ENCODE measurements at places on chromosomes 6 and 20.

GRCh38 chr6:43833223-43833995, 63.4 kb downstream of the VEGFA start:
- no peak for DNase-seq

DNA sequence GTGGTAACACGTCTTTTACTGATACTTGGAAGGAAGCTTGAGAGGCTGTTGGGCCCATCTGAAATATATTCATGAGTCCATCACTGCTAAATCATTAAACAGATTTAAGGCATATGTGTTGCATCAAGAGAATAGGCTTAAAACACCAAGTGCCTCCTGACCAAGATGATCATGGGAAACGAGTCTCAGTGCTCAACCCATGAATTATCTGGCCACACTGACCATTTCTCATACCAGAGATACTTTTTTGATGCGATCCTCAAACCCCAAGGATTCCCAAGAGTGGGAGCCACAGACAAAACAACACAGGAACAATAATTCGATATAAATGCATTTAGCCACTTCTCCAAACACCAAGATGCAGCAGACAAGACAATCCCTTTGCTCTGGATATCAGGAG, 17.2 kb downstream of the HEY2 start:
- no peak for DNase-seq

DNA sequence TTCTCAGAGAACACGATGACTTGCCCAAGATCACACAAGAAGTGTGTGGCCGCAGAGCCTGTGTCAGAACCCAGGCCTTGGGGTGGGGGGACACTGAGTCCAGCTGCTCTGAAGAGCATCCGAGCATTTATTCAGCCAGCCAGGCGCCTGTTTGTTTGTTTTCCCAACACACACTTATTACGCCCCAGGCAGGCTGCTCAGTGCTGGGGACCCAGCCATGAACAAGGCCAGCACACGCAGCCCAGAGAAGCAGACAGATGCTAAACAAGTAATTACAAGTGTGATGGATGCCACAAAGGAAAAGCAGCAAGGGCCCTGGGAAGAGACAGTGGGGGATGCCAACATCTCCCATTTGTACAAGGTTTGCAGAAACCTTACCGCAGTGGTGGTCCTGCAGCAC, 19.4 kb upstream of the SIRPA start:
- DNase-seq, result no peak

- no peak for DNase-seq
Measured at GRCh38 chr6:41332842-41333736, 2.3 kb upstream of the NCR2 start.

- no peak for DNase-seq
Measured at GRCh38 chr6:73042892-73043291, 182.4 kb downstream of the KHDC1L start.

GRCh38 chr6:29602564-29603361, 17.8 kb downstream of the OR2H2 start:
- DNase-seq, result no peak

- no peak for DNase-seq
Measured at GRCh38 chr6:134457941-134458340, 140.0 kb upstream of the SGK1 start.

- peak; percentile 48 for DNase-seq
Measured at GRCh38 chr6:44667668-44668390, 280.3 kb downstream of the CDC5L start.

GRCh38 chr6:79269877-79270276, 35.4 kb upstream of the HMGN3 start:
- no peak for DNase-seq

DNA sequence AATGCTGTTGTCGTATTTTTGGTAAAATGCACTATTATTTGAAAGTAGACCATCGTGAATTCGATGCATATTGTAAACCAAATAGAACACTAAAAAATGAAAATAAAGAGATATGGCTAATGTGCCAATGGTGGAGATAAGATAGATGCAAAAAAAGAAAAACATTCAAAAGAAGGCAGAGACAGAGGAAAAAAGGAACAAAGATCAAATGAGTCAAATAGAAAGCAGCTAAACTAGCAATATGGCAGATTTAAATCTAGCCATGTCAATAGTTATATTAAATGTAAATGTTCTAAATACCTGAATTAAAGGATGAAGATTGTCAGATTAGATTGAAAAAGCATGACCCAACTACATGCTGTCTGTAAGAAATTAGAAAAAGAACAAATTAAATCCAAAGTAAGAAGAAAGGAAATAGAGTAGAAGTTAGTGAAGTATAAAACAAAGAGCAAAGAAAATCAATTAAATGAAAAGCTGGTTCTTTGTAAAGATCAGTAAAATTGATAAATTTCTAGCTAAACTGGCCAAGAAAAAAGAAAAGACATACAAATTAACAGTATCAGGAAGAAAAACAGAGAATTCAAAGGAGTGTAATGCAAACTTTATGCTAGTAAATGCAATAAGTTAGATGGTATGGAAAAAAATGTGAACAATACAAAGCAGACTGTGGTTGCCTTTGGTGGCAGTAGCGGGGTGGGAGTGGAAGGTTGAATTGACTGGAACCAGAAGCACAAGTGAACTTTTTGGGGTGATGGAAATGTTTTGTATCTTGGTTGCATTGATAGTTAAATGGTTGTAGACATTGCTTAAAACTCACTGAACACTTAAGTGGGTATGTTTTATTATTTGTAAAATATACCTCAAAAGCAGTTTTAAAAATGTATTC, 44.8 kb downstream of the PTPN1 start:
- no peak for DNase-seq

DNA sequence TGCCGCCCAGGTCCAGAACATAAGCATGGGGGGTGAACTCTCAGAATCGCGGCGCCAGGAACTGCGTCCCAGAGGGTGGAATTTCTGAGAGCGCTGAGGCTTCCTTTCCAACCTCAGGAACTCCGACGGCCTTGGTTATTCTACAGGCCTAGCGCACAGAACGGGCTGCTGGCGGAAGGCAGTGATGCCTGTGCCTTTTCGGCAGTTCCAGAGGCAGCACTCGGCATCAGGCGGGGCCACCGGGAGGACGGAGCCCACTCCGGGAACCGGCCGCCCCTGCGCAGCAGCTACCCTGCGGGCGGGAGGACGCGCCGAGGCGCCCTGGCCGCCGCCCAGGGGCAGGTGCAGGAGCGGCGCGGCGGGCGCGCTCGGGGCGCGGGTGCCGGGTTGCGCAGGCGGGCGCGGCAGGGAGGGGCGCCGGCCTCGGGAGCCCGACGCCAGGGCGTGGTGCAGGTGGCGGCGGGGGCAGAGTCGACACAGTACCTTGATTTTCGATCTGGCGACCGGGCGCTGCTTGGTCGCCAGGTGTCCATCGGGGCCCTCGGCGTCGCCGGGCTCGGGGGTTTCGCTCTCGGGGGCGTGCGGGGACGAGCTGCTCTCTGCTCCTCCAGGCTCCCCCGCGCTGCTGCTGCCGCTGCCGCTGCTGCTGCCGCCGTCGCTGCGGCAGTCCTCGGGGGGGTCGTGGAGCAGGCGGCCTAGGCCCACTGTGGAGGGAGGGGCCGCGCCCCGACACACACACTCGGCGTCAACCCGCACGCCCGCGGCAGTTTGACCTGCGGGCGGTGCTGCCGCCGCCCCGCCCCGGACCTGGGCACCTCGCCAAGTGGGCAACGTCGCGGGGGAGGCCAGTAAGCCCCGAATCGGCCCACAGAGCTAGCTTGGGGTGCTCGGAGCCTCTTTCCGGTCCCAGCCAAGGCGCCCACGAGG, 1.3 kb downstream of the OVOL2 start:
- peak; percentile 7 for DNase-seq

- no peak for DNase-seq
Measured at GRCh38 chr6:77037439-77037838, 425.9 kb downstream of the HTR1B start.

GRCh38 chr20:16187956-16188616, 385.2 kb downstream of the KIF16B start:
- no peak for DNase-seq

GRCh38 chr6:47535316-47536225, 58.0 kb downstream of the CD2AP start:
- DNase-seq, result no peak

- no peak for DNase-seq
Measured at GRCh38 chr6:87832025-87832825, 130.2 kb upstream of the AKIRIN2 start.

- DNase-seq, result no peak
Measured at GRCh38 chr6:154960854-154961530, 34.1 kb upstream of the TIAM2 start.

DNA sequence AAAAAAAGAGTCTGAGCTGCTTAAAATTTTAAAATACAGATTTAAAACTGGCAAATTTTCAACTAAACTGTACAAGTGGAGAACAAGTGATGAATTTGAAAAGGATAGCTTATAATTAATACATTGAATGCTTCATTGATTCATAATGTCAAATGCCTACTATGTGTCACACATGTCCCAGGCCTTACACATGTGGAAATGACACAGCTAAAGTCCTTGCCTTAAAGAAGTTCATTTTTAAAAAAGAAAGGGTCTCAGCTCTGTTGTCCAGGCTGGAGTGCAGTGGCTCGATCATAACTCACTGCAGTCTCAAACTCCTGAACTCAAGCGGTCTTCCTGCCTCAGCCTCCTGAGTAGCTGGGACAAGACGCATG, 5.0 kb downstream of the NCOA5 start:
- no peak for DNase-seq

DNA sequence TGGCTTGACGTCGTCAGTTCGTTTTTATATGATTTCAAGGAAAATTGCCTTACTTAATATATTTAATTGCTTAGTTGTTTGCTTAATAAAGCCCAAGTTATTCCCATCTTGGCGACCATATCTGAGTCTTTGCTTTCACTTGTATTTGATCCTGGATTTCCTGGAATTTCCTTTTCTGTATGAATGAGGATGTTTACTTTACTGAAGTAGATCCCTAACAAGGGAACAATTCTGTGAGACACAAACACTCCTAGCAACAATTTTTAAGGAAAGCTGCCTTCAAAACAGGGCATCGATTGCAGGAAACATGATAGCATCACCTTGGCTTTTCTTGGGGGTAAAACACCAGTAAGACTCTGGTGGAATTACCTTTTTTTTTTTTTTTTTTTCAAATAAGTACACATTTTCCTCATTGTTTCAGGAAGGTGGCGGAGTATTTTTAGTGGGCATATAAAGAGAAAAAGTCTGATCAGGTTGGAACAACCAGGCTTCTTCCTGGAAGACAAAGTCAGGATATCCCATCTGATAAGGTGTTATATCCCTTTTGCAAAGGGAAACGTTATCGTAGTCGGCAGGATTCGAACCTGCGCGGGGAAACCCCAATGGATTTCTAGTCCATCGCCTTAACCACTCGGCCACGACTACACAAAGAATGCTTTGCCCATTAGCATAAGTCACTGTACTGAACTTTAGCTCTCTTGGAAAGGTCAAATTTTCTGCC, 68.5 kb upstream of the ZNF184 start:
- DNase-seq, result peak; percentile 56

DNA sequence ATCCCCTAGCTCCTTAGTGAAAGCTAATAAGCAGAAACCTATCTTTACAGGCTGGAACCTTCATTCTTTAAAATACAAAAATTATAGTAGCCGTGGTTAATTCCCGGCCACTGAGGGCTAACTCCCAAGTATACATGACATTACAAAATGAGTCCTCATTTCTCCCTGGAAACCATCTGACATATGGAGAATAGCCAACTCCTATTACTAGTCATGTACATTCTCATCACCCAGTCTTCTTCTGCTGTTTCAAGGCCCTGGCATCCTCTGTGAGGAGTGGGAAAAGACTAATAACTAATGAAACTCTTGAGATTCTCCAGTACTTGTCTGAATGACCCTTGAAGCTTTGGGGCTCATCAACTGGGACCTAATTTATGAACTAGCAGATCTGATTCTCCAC, 30.2 kb downstream of the CSNK2A1 start:
- no peak for DNase-seq

DNA sequence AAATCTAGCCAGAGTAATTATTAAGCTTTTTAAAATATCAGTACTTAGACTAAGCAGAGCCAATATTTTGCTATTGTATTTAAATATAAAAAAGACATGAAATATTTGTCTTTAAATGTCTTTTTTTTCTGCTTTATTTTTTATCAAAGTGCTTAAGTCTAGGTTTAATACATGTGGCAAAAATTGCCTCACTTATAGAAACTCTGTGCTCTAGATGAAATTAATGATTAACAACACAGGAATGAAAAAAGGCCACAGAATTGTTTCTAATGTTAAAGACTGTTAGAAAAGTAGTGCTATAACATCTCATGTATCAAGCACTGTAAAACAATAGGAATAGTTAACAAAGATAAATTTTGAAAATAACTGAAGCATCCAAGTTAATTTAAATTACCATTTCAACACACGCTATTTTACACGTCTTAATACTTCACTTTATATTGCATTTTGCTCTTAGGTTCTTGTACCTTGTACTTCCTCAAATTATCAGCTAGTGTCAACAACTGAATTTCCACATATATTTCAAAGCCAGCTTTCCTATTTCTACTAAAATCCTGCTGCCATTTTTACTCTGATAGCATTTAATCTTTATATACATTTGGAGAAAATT, 1515.1 kb downstream of the HACE1 start:
- no peak for DNase-seq

DNA sequence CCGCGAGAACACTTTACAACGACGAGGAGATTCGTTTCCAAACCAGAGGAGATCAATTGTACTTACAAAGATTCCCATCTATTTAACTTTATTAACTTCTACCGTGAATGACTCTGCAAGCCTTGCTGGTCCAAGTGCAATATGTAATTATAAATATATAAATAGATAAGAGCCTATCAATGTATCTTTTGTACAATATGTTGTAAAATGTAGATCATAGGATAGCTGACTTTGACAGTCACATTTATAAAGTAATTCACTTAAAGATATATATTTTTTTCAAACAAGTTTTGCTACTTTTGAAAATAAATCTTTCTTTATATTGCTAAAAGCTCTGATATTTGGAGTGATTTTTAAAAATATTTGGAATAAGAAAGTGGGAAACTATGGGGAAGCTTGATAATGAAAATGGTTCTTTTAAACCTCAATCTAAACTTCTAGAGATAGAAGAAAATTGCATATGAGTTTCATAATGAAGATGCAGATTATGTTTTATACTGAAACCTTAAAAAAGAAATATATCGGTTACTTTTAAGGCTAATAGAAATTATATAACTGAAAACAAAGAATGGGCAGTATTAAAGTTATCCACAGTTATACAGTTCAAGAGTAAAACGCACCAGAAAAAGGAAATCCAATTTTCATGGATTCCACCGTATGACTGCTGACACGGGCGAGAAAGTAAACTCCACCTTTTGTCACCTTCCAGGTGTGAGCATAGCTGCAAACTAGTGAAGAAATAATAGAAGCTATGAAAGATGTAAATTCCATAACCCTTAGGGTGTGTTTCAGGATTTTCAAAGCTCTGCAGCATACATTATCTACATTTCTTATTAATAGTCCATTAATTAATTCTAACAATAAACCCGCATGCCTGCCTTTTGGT, 3.3 kb downstream of the TCF21 start:
- DNase-seq, result no peak
